ENCODE measurements at places on chromosomes 11 and 22.
A peak's percentile ranks its signal among the peaks of the same experiment; 100 is the strongest.

DNA sequence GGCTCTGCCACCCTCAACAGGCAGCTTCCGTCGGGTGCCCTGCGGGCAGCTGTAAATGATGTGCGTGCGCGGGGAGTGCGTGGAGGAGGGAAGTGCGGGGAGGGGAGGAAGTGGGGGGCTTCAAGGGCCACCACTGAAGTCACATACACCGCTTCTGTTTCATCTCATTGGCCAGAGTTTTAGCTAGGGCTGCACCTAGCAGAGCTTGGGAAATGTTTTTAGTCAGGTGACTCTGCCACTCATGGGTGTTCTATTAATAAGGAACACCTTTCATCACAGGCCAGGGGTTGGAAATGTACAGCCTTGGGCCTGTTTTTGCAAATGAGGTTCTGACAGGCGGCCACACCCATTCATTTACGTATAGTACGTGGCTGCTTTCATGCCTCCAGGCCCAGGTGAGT, 14.6 kb downstream of the FAM118A start:
- DNase-seq, result no peak

- DNase-seq, result no peak
These were observed 10.8 kb downstream of the IFITM10 start for GRCh38 chr11:1739576-1739975.

DNA sequence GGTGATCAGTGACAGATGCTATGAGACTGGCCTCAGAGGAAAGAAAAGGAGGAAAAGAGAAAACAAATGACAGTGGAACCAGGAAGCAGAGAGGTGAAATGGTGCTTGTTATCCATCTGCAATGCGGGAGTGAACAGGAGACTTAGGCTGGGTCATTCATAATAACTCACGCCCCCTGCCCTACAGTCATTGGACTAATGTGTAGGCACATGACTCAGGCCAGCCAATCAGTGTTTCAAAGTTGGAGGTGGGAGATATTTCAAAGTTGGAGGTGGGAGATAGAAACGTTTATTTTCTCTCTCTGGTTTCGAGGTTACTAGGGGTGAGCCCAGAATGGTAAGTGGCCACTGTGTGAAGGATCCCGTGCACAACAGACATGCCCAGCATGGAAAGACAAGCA, 30.3 kb downstream of the SLC22A6 start:
- DNase-seq, result no peak

DNA sequence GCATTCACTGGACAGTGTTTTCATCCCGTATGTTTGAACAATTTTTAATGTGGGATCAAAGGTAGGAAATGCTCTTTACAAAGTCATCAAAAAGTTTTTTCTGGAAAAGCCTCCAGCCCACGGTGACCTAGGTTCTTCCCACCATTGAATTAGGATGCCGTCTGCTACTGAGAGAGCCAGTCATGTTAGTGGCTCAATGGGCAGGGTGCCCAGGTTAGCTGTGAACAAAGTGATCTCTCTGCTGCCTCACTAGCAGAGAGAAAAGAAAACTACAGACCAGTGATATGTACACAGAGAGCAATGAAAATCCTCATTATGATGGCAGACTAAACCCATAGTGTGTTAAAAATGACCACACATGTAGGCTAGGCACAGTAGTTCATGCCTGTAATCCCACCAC, 32.4 kb downstream of the KCNQ1 start:
- no peak for DNase-seq

DNA sequence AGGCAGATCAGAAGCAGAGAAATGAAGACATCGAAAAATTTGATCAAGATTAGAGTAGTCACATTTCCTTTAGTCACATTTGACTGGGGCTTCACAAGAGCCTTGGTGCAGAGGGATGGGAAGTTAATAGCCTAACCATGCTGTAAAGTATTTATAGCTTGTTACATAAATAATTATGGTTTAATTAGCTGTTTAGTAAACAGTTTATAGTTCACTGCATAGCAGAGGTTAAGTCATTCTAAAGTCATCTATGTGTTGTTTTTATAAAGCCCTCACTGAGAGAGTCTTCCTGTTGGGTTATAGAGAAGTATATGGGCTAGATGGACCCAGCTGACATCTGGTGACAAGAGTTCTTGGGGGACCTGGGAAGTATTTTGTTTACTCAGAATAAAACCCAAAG, 47.1 kb downstream of the INSC start:
- DNase-seq, result no peak

- no peak for DNase-seq
These were observed 17.5 kb downstream of the ATG16L2 start for GRCh38 chr11:72831521-72832300.

DNA sequence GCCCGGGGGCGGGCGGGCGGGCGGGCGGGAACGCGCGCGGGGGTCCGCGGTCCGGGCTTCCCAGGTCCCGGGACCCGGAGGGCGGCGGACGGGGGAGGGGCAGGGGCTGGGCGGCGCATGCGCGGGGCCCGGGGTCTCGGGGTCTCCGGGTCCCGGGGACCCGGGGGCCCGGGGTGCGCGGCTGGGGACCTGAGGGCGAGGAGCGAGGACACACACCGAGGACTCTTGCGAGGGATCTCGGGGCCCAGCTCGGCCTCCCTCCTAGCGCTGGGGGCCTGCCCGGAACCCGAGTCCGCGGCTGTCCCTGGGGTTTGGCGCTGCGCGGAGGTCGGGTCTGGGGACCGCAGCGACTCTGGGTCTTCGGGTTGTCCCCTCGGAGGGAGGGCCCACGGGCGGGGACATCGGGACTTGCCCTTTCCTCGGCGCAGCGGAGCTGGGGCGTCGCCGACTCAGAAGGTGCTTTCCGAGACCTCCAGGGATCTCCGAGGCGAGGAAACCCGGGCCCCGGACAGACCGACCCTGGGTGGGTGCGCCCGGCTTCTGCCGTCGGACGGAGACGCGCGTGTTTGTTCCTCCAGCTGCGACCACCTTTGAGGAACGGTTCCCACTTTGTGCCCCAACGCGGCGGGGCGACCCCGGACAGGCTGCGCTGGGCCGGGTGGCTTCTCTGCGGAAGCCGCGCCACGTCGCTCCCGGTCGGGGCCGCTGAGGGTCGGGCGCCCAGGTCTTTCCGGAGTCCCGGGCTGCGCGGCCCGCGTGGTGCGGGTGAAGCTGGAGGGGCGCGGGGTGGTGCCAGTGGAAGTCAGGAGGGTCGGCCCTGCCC, 540 bp downstream of the PPARA start:
- DNase-seq, result peak; percentile 38

- DNase-seq, result no peak
These were observed 92.5 kb downstream of the APIP start for GRCh38 chr11:34823639-34824038.

- DNase-seq, result no peak
These were observed 6.2 kb downstream of the LDLRAD3 start for GRCh38 chr11:35950082-35950481.

GRCh38 chr11:110415081-110415480, 14.7 kb upstream of the FDX1 start:
- DNase-seq, result no peak

DNA sequence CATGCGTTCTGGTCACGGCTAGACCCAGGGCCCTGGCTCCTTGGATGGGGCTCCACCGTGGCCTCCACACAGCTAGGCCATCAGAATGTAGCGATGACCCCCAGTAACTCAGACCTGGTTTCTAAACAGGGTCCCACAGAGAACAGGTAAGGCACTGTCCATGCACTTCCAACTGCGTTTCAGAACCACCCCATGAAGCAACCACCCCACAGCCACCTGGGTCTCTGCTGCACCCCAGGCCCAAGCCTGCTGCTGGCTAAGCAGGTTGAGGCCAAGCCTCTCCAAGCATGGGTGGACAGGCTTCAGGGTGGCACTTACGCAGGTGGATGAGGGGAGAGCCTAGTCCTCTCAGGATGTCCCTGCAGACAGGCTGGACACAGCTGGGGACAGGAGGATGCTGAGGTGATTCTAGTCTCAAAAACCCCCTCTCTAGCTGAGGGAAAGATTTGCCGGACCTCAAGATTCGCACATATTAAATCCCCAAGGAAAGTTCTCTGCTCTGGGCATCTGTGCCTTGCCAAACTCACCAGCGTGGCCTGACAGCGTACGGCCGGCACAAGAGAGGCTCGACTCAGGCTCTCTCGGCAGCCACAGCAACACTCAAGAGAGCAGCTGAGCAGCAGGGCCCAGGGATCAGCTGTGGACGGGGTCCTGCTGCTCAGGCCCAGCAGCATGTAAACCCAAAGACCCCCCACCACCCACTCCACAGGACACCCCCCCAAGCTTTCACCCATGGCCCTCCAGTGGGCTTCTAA, 141.6 kb downstream of the CRYBB2 start:
- DNase-seq, result no peak

GRCh38 chr11:12415342-12415966, 38.1 kb downstream of the PARVA start:
- no peak for DNase-seq

DNA sequence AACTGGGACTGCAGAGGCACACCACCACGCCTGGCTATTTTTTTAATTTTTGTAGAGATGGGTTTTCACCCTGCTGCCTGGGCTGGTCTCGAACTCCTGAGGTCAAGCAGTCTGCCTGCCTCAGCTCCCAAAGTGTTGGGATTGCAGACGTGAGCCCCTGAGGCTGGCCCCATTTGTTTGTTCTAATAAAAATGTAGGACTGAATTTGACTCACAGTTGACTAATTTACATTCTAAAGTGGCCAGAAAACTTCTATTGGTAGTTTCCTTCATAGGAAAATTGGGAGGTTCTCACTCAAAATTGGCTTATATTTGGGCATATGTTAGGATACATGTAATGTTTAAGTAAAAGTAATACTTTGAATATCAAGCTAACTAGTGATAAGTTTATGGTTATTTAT, 35.0 kb downstream of the PPFIA1 start:
- no peak for DNase-seq

DNA sequence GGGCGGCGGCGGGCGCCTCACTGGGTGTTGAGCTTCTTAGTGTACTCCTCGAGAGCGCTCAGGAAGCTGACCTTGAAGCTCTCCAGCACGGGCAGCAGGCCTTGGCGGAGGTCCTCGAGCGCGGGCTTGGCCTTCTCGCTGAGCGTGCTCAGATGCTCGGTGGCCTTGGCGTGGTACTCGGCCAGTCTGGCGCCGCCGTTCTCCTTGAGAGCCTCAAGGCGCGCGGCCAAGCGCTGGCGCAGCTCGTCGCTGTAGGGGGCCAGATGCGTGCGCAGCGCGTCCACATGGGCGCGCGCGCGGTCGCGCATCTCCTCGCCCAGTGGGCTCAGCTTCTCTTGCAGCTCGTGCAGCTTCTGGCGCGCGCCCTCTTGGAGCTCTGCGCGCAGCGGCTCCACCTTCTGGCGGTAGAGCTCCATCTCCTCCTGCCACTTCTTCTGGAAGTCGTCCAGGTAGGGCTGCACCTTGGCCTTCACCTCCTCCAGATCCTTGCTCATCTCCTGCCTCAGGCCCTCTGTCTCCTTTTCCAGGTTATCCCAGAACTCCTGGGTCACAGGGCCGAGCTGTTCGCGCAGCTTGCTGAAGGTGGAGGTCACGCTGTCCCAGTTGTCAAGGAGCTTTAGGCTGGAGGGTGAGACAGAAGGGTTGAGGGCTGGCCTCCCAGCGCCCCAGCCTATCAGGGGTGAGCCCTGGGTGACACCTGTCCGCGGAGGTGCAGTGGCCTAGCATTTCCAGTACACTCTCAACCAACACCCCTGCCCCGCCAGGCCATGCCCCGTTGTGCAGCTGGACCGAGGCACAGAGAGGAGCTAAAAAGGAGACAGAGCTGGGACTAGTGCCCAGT, 1.4 kb downstream of the APOA1 start:
- peak; percentile 88 for DNase-seq

- no peak for DNase-seq
These were observed 101.5 kb downstream of the TSPAN18 start for GRCh38 chr11:44828296-44828695.

All from activated CD4-positive, alpha-beta T cell treated with anti-CD3 and anti-CD28 coated beads, Interleukin-2, amount 50 U/mL, for 16 hours (primary cell).